NCI-H460 (cell line): ENCODE measurements at places on chromosomes 1 and 21. TPM values are rescaled to one million over a fixed set of nuclear protein-coding genes. Genes with fewer than 3 reads are reported as not detected.
A peak's percentile ranks its signal among the peaks of the same experiment; 100 is the strongest.

CLDN19 gene
- total RNA-seq: not detected in 2 replicates

LEFTY1 gene
- not detected in 2 replicates for total RNA-seq

G0S2 gene
- total RNA-seq: 2.7 and 3.4 TPM in 2 replicates

ACOT11 gene
- total RNA-seq: 0.07 and 0.20 TPM in 2 replicates

GRCh38 chr21:45791562-45792418, 148.3 kb downstream of the PCBP3 start:
- DNase-seq: no peak

DNA sequence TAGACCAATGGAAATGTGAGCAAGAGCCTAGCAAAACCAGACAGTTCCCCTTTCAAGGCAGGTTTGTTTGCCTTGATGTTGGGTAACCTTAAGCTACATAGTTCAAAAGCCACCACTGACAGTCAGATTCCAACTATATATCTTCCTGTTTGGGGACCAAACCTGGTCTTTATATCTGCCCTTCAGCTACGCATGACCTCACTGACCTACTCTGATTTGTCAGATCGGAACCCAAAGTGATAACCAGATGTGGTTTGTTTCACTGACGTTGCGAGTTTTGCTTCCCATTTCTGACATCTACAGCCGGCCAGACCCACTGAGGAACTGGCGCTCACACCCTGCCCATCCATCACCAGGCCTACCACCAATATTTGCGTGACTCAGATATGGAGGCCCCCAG, 361.1 kb upstream of the CHRM3 start:
- DNase-seq: no peak

DNA sequence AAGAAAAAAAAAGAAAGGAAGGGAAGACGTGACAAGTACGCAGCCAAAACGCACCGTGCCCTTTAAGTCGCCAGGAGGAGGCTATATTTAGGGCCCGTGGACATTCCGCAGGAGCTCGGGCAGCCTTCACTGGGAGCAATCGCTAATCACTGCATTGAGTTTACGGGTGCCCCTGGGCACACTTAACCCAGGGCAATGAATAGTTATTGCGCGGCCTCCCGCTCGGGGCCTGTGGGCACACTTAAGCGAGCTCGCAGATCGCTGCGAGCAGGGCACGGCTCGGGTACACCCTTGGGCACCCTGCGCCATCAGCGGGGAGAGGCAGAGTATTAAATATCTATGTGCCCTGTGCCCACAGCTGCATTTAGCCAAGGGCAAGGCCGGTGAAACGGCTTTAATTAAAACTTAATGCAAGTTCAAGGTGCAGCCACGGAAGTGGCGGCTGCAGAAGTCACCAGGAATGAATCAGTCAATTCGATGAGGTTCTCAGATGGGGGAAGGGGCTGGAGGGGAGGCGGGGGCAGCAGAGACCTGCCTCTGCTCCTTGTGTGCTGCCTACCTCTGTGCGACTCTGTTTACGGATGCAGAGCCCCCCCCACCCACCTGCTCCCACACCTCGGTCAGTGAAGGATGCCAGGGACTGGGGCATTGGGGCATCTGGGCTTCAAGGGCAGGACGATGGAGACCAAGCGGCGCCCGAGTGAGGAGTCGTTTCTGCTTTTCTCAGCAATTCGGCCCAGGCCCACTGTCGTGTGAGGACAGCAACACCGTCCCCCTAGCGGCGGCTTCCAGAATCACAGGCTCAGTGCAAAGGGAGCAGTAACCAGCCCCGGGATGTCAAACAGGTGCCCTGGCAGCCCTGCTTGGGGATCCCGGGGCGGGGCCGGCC, 51.8 kb upstream of the TARDBP start:
- DNase-seq: peak; percentile 64

DNA sequence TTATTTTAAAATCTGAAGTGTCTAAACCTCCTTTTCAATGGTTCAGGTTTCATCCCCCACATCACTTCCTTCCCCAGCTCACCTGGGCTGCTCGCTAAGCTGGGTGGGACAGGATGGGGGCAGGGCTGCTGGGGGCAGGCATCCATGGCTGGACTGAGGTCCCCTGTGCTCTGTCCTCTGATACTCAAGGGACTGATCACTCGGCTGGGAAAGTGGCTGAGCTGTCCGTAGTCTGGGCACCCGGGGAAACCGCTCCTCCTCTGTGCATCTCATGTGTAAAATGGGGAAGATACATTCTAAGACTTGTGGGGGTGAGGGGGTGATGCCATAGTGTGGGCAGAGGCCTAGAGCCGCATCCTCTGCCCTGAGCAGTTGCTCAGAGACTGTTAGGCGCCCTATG, 411.2 kb downstream of the MATN1 start:
- no peak for DNase-seq

- no peak for DNase-seq
Measured at GRCh38 chr1:184635980-184636431, 118.7 kb downstream of the EDEM3 start.

- DNase-seq: no peak
Measured at GRCh38 chr1:246784621-246785493, 60.6 kb downstream of the SCCPDH start.

DNA sequence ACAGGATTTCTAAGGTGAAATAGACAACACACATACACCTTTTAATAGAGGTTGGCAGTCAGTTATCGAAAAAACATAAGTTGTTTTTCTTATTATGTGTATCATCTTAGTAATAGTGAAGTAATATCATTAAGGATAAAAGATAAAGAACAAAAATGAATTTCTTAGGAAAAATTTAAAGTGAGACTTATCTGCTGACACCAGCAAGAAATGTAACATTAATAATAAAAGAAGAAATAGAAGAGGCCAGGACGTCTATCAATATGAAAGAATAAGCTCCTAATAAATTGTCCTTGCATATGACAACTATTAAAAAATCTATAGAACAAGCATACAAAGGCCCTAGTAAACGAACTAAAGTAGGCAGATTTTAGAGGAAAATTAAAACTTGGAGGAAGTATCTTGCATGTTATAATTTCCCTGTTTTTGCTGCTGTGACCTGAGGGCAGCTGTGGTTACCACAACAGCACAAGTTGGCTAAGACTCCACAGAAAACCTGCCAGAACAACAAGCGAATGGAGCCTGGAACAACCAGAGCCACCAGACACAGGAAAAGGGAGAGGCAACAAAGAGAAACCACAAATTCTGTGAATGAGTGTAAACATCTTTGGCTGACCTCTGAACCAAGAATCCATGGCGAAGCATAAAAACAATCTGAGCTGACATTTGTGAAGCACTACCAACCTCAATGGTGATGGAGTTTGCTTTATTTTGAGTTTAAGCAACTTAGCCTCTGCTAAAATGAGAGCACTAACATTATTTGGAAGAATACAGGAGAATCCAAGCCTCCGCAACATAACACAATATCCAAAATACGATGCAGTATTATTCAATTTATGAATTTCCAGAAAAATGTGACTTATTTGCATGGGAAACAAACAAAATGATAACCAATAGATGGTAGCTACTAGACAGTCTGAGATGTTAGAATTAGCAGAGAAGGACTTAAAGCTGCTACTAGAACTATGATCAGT, 207.5 kb downstream of the KCNT2 start:
- no peak for DNase-seq

DNA sequence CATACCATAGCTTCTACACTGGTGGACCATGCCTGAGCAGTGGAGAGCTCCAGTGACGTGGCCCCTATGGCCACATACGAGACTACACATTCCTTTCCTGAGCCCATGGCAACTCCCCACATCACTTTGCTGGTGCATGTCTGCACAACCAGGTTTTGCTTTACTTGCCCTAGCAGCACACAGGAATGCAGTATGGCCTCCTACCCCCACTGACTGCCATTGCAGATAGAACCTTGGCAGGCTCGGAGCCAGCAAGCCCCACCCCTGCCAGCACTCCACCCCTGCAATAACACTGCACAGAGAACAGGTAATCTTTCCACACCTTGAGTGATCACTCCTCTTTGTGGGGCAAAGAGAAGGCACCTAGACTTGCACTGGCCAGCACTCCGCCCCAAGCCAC, 531.9 kb upstream of the CAMK1G start:
- DNase-seq: no peak

DNA sequence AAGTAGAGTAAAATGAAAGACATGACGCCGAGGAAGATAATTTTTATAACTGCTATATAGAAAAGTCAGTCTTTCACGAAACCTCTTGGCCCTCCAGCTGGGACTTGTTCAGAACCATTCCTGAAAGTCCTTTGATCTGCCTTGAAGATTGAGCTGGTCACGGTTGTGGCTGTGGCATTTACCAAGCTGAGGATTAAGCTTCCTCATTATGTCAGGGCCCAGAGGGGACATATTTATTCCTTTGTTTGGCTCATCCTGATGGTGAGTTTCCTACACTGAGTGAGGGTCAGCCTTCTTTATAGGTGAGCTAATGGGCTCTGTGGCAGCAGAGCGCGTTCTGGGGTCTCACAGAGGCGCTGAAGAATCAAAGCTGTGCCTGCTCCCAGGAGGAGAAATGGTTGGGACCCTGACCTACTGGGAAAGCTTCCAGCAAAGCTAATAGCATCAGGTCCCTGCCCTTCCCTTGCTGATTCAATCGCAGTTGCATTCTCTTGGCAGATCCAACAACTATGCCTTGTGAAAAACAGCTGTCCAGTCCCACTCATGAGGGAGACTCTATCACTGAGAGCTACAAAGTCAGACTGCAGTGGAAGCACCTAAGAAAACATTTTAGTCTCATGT, 43.2 kb upstream of the PBX1 start:
- DNase-seq: no peak

DNA sequence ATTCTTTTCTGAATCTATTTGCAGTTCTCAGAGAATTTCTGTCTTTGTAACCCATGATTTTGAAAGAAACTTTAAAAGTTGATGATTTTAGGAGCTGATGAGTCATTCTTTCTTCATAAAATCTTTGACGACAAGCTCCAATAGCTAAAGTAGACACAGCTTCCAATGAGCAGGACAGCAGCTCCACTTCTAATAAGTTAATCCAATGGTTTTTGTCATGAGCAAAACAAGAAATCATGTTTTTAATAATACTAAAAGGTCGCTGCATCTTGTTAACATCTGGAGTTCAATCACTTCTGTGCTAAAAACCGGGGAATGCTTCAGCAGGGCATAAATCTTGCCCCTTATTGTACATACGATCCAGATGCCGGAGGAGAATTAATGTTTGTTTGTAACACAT, 48.9 kb upstream of the GORAB start:
- DNase-seq: no peak

GRCh38 chr1:71967670-71968069, 314.7 kb downstream of the NEGR1 start:
- no peak for DNase-seq

GRCh38 chr1:22699681-22700520, 10.7 kb upstream of the EPHB2 start:
- DNase-seq: no peak

DNA sequence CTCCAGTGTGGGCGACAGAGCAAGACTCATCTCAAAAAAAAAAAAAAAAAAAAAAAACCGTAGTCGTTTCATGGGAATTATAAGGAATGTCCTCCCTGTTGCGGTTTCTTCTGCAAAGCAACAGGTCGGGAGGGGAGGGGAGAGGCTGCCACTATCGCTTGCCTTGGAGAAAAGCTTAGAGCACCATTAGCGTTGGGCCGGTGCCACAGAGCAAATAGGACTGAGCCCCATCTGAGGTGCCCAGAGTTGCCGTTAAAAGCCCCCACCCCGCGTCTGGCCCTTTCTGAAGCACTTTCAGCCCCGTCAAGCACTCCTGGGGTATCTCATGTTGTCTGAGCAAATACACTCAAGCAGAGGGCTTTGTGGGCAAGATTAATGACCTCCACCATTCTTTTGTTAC, 2.2 kb downstream of the RIPPLY3 start:
- no peak for DNase-seq

- no peak for DNase-seq
Measured at GRCh38 chr1:89686520-89686919, 53.6 kb downstream of the LRRC8C start.
